ENCODE measurements at places on chromosomes 2 and 18.

GRCh38 chr2:136310797-136311603 lies 193.1 kb upstream of the CXCR4 start:
- no peak for DNase-seq

- peak; percentile 64 for DNase-seq
Measured at GRCh38 chr2:112181571-112182290, 43.5 kb downstream of the FBLN7 start.

GRCh38 chr2:138247302-138247701 lies 254.3 kb upstream of the SPOPL start:
- no peak for DNase-seq

- no peak for DNase-seq
Measured at GRCh38 chr2:50957896-50958295, 74.0 kb downstream of the NRXN1 start.

GRCh38 chr2:55163274-55163721 lies 68.8 kb downstream of the CLHC1 start:
- no peak for DNase-seq

- no peak for DNase-seq
Measured at GRCh38 chr2:111155610-111156009, 34.9 kb downstream of the BCL2L11 start.

- DNase-seq: no peak
Measured at GRCh38 chr18:52394602-52395001, 54.6 kb downstream of the DCC start.

DNA sequence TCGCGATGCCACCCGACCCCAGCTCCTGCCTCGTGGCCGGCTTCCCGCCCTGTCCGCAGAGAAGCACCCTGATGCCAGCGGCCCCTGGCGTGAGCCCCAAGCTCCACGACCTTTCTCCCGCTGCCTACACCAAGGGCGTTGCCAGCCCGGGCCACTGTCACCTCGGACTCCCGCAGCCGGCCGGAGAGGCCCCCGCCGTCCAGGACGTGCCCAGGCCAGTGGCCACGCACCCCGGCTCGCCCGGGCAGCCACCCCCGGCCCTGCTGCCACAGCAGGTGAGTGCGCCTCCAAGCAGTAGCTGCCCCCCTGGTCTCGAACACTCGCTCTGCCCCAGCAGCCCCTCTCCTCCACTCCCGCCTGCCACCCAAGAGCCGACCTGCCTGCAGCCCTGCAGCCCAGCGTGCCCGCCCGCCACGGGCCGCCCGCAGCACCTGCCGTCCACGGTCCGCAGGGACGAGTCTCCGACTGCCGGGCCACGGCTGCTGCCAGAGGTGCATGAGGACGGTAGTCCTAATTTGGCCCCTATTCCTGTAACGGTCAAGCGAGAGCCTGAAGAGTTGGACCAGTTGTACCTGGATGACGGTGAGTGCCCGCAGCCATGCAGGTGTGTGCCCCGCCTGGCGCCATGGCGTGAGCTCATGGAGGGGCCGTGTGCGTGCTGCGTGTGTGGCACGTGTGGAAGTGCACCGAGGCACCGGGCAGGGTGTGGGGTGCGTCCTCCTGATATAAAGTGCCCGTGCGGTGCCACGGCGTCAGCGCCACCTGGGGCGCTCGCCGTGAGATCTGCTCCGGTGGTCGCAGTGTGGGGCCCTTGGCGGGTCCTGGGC lies 90.8 kb downstream of the NFATC1 start:
- DNase-seq: no peak

- DNase-seq: no peak
Measured at GRCh38 chr2:118443596-118443995, 355.3 kb downstream of the INSIG2 start.

DNA sequence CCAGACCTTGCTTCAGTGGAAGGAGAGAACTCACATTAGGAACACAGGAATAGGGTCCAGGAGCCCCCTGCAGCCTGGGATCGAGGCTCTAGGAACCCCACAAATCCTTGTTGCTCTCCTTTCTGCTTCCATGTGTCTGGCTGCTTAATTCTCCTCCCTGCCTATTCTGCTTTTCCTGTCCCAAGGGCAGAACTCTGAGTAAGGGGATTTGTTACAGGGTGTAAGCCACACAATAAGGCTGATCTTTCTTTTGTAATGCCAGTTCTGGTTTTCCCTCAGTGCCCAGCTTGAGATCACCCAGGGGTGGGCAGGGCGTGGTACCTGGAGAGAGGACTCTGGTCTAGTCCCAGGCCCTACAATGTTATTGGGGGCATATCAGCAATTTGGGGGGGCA lies 119.6 kb upstream of the MGAT5 start:
- no peak for DNase-seq

DNA sequence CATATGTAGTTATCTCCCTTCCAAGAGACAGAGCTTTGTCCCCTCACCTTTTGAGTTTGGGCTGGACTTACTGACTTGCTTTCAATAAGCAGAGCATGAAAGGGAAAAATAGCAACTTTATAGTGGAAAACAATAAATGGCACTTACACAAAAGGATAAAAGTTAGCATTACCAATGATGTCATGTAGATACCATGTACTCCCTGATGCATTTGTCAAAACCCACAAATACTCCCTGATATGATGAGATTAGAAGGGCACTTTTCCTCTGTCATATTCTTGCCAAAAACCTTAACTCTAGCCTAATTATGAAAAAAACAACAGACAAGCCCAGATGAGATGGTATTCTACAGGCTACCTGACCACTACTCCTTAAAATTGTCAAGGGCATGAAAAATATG lies 16.0 kb downstream of the HIBCH start:
- no peak for DNase-seq

GRCh38 chr2:7539077-7539476 lies 621.9 kb downstream of the RNF144A start:
- no peak for DNase-seq

- no peak for DNase-seq
Measured at GRCh38 chr2:236403811-236404210, 139.6 kb upstream of the ASB18 start.

DNA sequence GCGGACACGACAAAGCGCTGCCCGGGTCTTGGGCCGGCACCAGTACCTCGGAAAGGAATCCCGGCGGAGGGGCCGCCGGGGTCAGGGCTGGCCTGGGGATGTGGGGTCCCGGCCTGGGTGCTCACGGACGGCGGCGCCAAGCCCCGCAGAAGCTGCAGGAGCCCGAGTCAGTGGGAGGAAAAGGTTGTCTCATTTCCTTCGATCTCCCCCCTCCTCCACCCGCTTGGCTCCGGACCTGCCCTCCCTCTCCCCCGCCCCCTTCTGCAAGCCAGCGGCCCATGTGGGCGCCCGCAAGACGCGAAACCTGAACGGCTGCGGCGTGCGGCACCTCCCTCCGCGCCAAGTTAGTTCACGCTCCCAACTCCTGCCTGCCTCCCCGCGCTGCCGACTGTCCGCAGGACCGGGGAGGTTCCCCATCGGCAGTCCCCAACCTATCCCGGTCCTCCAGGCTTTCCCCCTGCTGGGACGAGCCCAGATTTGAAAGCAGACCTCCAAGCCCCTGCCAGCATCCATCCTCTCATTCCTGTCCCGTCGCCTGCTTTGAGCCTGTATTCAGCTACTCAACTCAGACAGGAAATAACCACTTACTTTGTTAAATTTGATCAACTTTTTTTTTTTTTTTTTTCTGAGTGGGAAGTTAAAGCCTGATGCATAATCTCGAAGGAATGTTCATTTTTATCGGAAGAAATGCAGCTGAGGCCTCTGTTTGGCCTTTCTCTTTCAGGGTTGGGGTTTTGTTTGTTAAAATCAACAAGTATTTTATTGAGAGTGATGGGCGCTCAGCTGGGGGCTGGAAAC lies at the start of gene EVA1A:
Gene EVA1A, minus strand, starts transcription at position 172 of the 798 bp plus-strand sequence. CDS start 42,799 bp downstream, outside the sequence.
- DNase-seq: no peak
